ENCODE measurements at places on chromosomes 3 and 15. TPM values are rescaled to one million over a fixed set of nuclear protein-coding genes. Genes with fewer than 3 reads are reported as not detected.

CAMKV gene
- not detected for total RNA-seq

AMT gene
- 0.52 TPM for total RNA-seq

ACAN gene
- 209 TPM for total RNA-seq

MKRN3 gene
- 0.43 TPM for total RNA-seq

GPR27 gene
- total RNA-seq, result 0.26 TPM

SLC25A20 gene
- total RNA-seq, result 15.4 TPM

ZNF385D gene
- 1.2 TPM for total RNA-seq

CCR9 gene
- total RNA-seq, result not detected

GRK7 gene
- not detected for total RNA-seq

P2RY1 gene
- total RNA-seq, result 0.59 TPM

IQCF5 gene
- not detected for total RNA-seq

WDR48 gene
- 46.4 TPM for total RNA-seq

CFAP20DC gene
- 1.6 TPM for total RNA-seq

FANCD2 gene
- total RNA-seq, result 3.1 TPM

AAGAB gene
- total RNA-seq, result 51.4 TPM

NANOGP8 gene
- not detected for total RNA-seq

TMCO5A gene
- total RNA-seq, result not detected

SENP8 gene
- total RNA-seq, result 1.9 TPM

TRPC1 gene
- 37.3 TPM for total RNA-seq

THBS1 gene
- total RNA-seq, result 2,745 TPM

SLC22A14 gene
- total RNA-seq, result 0.66 TPM

UBAP1L gene
- total RNA-seq, result 2.2 TPM

TGM4 gene
- not detected for total RNA-seq

ZNF620 gene
- 0.83 TPM for total RNA-seq

RLBP1 gene
- not detected for total RNA-seq

ACOX2 gene
- 22.9 TPM for total RNA-seq

MAP6D1 gene
- 2.3 TPM for total RNA-seq

EXD1 gene
- total RNA-seq, result not detected

CCR1 gene
- total RNA-seq, result not detected

TP63 gene
- 0.20 TPM for total RNA-seq

GCNT3 gene
- total RNA-seq, result 0.23 TPM

PEX5L gene
- 5.6 TPM for total RNA-seq
